Esophagus muscularis mucosa (tissue), 4 donors: ENCODE measurements at places on chromosomes 4 and X.

DNA sequence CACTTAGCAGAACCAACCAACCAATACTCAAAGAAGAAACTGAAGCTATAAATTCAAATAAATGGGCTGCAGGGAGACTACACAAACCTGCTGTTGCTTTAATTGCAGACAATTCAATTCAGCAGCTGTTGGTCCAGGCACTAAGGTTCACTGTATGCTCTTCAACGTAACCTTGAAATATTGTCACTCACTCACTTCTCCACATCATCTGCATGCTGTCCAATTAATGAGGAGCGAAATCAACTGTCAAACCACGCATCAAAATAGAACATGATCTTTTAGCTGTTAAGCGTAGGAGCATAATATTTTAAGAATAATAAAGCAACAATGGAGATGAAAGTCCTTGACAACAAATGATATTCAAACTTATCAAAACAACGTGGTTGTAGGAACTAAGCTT, 17.0 kb downstream of the ENOX2 start:
- no peak for DNase-seq

DNA sequence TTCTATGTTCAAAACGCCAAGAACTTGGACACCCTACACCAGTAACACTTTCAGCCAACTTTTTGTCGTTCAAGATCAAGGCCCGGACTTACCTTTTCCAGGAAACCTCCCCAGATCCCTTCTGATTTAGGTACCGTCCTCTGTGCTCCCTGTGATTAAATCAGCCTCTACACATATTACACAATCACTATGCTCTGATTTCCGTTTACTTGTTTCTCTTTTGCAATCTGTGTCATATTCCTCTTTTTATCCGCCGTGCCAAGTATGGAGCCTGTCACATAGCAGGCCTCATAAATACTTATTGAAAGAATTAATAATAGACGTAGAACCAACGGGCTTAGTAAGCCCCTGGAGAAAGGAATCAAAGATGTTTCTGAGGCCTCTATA, 722 bp upstream of the TMEM33 start:
- DNase-seq, result no peak

- DNase-seq, result no peak
Observed at GRCh38 chr4:117491516-117491915, 406.1 kb upstream of the TRAM1L1 start.

DNA sequence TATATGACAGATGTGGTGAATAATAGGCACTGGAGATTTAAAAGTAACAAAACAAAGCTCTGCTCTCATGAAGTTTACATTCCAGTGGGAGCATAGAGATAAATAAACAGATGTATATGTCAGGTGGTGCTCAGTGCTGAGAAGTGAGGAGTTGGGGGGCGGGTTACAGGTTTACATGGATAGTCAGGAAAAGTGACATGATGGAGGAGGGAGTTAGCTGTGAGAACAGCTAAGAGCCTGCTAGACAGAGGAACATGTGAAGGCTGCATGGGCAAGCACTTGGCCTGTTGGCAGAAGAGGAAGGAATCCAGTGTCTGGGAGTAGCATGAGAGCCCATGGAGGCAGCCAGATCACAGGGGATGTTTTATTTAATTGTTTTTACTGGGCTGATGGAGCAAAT, 10.2 kb upstream of the TMEM156 start:
- DNase-seq, result no peak

GRCh38 chr4:143335979-143336780, 496 bp upstream of the GAB1 start:
- peak; percentile 96 for DNase-seq

DNA sequence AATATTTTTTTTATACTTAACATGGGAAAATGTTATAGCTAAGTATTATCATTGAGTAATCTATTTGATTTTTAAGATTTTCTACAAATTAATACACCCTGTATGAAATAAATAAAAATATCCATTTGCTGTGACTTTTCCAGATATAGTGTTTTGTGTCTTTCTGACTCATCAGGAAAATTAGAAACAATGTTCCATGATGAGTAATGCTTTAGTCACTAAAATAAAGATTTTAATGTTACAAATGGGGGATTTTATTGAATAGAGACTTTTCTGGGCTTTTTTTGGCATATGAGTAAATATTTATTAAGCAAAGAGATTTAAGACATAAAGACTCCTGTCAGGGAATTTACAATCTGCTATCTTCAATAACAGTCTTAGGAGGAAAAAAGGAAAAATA, 279.2 kb upstream of the NOCT start:
- no peak for DNase-seq

DNA sequence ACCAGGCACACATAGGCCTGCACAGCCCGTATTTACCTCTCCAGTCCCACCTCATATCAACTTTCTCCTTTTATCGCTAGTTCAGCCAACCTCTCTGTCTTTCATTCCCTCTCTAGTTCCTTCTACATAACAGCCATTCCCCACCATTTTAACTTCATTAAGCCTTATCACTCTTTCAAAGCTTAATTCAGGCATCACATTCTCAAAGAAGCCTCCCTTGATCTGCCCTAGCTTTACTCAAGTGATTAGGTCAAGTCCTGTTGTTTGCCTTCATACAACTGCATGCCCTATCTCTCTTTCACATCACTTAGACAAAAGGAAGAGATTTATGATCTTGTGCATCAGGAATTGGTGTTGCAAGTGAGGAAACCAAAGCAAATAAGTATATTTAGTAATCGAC, 74.2 kb downstream of the ALPK1 start:
- no peak for DNase-seq

DNA sequence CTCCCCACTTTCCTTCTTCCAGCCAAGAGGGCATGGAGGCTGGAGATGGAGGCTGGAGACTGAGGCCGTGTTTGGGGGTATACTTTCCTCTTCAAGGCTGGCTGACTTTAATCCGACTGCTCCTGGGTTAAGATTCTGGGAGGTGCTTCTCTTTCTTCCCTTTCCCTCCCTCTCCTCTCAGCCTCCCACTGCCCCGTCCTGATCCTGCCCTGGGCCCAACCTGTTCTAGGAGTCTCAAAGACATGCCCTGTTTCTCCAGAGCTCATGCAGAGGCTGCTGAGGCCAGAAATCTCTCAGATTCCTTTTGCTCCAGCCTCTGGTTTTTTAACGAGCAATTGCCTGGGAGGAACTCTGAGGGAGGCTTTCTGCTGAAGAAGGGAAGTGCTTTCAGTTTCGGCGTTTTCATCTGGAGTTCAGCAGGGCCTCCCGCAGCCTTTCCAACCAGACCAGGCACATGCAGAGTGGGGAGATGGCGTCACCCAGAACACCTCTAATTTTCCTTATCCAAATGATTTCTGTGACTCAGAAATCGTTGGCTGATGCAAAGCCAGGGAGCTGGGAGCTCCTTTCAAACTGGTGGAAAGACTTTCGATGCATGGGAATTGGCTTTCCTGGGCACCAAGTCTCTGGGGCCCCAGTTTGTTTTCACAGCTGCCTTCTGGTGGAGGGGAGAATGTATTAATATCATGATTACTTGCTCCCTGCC, 34.5 kb upstream of the FAM9C start:
- DNase-seq, result no peak

DNA sequence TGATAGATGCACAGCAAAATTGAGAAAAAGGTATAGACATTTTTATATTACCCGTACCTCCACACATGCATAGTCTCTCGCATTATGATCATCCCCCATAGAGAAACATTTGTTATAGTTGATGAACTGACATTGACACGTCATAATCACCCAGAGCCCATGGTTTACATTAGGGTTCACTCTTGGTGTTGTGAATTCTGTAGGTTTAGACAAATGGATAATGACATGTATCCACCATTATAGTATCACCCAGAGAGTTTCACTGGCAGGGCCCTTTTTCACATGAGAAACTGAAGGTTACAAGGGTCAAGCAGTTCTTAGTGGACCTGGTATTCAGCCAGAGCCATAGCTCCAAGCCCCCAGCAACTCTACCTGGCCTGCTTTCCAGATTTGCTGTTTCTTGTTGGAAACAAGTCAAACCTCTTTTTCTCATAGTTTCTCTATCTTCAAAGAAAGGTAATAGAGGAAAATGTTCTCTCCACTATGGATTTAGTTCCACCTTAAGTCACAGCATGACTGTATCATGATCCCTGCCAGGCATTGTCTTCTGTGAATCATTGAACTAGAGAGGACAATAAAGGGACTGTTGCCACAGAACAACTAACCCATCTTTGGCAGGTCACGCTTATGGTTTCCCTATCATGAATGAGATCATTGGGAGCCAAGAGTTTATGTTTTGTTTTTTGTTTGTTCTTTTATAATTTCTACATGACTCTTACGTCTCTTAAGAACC, 64.0 kb downstream of the HHIP start:
- DNase-seq, result no peak

- no peak for DNase-seq
Observed at GRCh38 chr4:82839624-82840023, 41.0 kb upstream of the SCD5 start.

- DNase-seq, result no peak
Observed at GRCh38 chr4:70138751-70139150, 15.3 kb upstream of the PRR27 start.

DNA sequence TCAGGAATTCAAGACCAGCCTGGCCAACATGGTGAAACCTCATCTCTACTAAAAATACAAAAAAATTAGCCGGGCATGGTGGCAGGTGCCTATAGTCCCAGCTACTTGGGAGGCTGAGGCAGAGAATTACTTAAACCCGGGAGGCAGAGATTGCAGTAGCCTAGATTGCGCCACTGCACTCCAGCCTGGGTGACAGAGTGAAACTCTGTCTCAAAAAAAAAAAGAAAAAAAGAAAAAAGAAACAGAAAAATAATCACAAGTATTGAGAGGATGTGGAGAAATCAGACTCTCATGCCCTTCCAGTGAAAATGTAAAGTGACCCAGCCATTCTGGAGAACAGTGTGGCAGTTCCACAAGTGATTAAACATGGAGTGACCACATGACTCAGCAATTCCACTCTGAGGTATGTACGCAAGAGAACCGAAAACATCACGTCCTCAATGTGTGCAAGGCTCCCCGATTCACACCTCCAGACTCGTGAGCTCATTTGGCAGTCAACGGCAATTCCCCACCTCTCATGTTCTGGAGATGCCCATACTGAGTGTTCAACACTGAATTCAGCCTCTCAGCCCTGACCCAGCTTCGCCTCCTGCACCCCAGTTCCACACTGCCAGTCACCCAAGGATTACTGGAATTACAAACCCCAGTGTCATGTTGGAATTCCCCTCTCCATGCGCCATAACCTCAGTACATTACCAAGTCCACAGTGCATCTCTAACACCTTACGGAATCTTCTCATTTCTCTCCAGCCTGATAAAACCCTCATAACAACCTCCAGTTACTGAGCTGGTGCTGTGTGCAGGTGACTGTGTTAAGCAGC, 21.1 kb downstream of the ACOX3 start:
- DNase-seq, result no peak

DNA sequence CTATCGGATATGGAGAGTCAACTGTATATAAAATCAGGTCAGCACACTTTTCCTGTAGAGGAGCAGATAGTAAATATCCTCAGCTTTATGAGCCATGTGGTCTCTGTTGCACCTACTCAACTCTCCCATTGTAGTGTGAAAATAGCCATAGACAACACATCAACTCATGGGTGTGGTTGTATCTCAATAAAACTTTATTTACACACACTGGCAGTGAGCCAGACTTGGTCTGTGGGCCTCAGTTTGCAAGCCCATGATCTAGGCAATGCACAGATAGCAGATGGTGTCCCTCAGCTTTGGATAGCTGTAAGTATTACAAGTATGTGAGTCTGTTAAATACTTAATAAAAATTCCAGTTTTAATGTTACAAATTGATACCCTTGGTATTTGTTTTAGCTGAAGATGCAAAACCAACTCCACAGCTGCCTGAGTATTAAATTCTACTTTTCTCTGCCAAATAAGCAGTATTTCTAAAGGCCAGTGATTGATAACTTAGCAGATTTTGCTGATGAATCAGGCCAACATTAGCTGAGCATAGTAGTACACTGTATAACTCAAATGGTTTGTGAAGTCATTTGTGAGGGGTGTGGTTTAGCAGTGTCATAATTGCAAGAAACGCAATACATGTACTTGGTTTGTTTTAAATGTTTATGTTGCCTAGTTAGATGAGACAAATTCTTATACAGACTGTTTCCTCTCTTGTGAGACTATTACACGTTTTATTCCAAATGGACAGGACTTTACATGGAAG, 87.3 kb downstream of the GPR143 start:
- DNase-seq, result no peak

- DNase-seq, result no peak
Observed at GRCh38 chrX:154600759-154601374, 15.9 kb downstream of the CTAG1A start.

GRCh38 chr4:99998062-99998867, 48.2 kb upstream of the H2AZ1 start:
- DNase-seq, result no peak

DNA sequence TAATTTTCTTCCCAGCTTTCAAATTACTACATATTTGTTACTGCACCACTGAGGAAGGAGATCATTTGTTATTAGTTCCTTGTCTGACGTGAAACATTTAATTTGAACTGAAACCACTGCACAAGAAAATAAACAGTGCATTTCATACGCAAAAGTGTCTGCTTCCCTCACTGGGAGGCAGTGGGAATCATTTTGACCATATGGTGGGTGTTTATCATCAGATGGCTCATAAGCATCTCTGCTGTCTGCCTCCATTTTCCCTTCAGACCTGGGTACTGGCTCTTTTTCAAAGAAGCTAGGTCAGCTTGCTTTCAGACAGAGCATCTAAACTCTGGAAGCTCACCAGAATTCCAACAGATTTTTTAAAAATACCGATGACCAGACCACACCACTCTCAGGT, 135.2 kb downstream of the PCDH19 start:
- DNase-seq, result no peak
